Cortex of kidney (tissue), 1 donor: ENCODE measurements at places on chromosomes 2 and 18.

GRCh38 chr2:62458671-62459081 is 47.3 kb downstream of the TMEM17 start:
- no peak for DNase-seq

DNA sequence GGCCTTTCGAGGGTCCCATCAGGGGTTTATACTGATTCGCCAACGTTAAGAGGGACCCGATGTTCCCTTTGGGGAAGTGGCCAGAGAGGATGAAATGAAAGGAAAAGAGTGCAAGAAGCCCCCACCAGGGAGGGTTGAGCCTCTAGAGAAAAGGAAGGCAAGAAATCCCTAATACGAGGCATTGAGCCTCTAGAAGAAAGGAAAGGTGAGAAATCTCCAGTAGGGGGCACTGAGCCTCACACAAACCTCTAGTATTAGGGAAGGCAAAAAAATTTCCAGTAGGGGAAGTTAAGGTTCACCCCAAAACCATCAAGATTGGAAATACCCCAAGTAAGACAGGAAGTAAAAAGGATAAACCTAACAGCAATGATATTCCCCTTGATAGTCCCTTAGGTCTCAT is 9.8 kb upstream of the SAP130 start:
- DNase-seq: no peak

DNA sequence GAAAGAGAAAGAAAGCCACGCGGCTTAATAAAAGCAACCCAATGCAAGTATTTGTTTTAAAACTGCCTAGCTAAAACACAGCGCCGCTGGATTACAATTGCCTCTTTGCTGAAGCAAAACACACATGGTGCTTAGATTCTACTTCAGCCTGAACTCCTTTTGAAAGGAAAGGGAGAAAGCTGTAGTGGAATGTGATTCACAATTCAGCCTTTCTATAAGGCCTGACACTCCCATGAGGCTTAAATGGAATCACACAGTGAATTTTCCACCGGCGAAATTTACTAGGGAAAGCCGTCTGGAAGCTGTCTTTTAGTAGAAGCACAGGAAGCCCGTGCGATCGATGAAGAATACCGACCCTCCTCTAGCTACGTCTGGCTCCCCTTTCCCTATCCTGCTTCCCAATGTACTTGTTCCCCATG is 348.0 kb downstream of the DLGAP1 start:
- DNase-seq: no peak

DNA sequence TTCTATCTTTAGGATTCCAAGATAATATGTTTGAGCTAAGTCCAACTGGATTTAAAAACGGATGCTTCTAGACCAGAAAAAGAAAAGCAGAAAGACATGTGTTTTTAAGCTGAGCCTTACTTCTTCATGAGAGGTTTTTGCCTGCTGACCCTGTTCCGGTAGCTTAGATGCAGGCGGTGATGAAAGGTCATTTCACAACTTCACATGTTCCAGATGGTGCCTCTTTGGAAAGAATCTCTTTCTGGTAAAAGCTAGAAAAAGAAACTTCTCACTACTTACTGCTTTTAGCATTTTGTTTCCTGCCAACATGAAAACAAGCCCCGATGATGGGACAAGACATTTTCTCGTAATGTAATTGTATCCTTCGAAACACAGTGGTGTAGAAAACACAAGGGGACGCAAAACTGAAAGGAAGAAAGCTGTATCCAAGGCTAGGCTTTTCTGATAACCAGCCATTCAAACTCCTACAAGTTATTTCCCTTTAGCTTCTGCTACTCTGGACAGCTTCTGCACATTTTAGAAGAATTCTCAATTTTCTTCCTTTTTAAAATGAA is 407.3 kb upstream of the LYPD1 start:
- no peak for DNase-seq

DNA sequence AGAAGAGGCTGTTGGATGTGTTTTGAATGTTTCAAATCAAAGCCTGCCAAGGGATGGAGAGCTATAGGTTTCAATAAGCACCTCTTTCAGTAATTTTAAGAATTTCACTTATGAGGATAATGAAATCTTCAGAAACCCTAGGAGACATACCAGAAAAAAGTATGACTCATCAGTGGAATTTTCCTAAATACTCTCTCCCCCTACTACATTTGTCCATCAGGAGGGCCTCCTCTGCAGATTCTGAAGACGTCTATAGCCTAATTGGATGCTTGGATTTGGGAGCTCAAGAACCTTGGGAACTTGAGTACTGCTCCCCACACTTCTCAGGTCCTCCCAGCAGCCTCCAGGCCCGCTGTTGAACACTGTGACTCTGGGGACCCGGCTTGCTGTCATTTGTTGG is 374.3 kb downstream of the SLC4A3 start:
- DNase-seq: no peak

GRCh38 chr2:65383541-65384488 is 48.6 kb downstream of the SPRED2 start:
- DNase-seq: no peak

- no peak for DNase-seq
These were observed 24.9 kb downstream of the MLPH start for GRCh38 chr2:237511885-237512405.

DNA sequence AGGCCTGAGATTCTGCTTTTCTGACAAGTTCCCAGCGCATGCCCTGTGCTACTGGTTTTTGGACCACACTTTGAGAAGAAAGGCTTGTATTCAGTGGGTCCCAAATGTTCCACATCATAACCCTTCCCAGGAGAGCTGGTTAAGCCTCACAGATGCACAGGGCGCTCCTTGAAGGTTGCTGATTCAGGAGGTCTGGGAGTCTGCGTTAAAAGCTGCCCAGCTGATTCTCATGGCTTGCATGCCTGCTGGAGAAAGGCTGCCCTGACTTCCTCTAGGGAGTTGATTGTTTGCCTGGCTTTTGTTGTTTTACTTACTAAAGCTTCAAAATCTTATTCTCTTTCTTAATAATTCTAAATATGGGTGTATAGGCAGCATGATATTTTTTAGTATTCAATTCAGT is 20.7 kb downstream of the CRYGD start:
- DNase-seq: no peak

DNA sequence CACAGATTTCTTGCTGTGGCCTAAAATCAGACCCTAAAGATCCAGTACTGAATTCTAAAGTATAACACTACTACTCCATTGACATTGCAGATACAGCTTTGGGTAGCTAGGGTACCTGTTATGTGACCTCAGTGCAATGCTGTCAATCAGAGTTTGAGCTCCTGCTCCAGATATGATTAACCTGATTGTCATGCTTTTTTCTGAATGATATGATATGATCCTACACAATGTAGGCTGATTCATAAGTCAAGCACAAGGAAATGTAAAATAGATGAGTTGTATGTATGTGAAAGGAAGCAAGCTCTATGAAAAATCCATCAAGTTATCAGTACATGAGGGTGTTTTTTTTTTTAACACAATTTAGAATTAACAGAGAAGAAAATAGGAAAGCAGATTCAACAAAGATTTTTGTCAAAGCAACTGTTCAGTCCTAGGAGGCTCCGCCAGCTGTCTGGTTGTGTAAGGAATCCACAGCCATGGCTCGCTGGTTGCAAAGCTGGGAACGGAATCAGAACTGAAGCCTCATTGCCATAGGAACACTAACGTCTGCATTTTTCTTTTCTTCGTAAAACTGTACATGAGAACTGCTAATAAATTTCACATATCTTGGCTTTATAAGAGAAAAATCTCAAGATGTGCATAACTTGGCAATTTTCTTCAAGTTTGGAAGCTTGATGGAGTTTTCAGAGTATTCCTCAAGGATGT is 52.9 kb downstream of the NR4A2 start:
- DNase-seq: no peak

DNA sequence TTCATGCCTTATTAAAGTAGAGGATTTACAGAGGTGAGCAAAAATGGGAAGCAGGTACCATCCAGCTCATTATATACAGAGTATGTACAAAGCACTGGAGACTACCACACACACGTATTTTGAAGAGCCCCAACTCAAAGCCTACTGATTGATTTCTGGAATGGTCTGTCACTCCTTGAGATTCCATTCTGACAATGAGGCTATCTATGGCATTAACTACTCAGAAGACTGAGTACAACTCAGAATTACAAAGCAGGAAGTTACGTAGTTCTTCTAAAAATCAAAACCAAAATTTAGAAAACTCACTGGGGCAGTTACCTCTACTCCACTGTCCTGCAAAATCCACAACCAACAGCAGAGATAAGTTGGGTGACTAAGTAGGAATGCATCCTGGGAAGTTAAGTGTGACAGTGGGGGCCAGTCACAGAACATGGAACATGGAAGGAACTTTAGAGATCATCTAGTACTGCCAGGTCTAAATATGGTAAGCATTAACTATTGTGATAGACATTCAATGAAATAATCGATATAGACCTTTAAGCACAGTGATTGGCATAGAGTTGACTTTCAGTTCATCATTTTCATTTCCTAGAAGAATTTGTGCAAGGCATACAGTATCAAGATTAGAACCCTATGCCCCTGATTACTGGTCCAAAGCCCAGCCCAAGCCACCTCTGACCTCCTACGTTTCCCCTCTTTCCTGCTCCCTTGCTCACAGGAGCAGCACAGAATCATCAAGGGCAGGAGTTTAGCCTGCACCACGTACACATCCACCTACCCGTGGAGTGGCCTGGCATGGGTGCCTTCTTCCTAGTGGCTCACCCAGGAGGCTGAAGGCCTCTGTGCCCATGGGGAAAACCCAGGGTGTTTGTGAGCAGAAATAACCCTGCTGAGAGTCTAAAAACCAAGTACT is 80.1 kb upstream of the FOSL2 start:
- no peak for DNase-seq

DNA sequence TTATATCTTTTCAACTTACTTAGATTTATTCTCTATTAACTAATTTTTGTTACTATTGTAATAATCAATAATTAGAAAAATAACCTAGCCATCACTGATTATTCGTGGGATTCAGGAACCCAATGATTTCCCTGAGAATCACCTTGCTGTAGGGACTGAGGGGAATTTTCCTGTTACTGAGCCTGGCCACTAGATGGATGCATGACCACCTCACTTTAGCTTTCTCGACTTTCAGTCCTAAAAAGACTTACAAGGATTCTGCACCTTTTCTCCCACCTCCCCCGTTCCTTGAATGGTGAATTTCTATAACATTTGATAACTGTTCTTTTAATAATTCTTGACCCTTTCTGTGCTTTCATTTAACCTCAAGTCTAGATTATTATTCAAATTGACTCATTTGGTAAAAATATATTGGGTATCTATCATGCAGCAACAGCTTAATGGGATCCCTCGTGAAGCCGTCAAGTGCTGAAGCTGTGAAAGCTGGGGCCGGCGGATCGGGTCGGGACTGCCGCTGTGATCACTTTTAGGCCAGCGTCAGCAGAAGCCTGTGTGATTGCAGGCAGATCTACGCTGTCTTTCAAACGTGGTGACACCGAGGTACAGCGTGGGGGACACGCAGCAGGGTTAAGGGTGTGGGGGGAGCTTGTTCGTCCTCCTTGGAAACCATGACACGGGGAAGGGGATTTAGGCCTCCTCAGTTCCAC is 38.8 kb upstream of the TMEM18 start:
- no peak for DNase-seq

DNA sequence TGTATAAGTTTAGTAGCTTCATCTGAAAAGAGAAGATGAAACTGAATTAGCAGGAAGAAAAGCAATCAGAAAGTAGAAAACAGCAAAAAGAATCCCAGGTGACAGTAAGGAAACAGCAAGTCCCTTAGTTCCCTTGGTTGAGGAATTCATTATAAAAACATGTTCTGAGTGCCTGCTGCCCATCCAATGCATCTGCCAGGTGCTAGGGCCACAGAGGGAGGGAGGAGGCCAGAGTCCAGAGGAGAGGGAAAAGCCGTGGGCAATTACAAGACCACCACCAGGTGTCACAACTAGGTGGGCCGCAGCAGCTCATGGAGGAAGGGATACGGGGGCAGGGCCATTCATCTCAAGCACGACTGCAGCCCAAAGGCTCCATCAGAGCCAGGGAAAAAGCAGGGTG is 55.9 kb upstream of the TFCP2L1 start:
- DNase-seq: no peak

GRCh38 chr2:207375207-207375875 is 154.4 kb upstream of the CREB1 start:
- DNase-seq: no peak

GRCh38 chr2:48346124-48346536 is 183.8 kb upstream of the STON1 start:
- DNase-seq: no peak
